ENCODE measurements at places on chromosomes 12 and 14.

- DNase-seq: no peak
Measured at GRCh38 chr12:74922117-74922516, 287.5 kb downstream of the KCNC2 start.

DNA sequence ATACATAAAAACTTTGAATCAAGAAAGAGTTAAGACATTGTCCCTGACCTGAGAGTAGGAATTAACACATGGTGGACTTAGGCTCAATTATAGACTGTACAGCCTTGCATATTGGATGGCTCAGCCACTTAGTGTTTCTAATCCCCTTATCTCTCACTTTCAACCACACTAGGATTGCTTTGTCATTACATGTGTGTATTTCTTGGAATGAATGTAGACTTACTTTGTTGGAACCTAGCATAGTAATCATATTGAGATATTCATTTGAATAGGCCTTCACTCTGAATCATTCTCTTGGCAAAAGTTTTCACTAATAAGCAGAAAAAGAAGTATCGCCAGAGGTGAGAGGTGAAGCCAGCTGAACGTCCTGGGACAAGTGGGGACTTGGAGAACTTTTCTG, 1973.9 kb upstream of the FLRT2 start:
- DNase-seq: no peak

DNA sequence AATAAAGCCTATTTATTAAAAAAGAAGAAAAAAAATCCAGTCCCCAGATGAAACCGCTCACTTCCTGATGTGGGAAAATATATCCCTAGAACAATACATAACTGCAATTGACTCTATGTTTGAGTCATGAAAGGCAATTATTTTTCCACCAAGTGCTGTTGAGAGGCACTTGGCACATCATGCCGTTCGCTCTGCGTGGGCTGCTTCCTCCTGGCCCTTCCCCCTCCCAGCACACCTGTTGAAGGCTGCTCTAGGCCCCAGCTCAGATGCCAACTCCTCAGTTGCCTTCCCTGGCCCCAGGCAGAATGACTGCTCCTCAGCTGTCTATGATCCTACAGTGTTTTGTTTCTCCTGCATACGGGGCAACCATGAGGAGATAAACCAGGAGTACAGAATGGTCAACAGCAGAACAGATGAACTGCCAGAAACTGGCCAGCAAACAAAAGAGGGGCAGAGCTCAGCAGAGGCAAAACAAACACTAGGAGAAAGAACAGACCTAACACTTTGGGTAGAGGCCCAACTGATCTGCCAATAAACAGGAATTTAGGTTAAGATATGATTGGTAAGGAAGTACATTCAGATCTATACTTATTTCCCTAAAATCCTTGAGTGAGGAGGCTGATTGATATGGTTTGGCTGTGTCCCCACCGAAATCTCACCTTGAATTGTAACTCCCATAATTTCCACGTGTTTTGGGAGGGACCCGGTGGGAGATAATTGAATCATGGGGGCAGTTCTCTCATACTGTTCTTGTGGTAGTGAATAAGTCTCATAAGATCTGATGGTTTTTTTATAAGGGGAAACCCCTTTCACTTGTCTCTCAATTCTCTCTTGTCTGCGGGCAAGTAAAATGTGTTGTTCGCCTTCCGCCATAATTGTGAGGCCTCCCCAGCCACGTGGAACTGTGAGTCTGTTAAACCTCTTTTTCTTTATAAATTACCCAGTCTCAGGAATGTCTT, 58.6 kb downstream of the SLC38A1 start:
- no peak for DNase-seq

DNA sequence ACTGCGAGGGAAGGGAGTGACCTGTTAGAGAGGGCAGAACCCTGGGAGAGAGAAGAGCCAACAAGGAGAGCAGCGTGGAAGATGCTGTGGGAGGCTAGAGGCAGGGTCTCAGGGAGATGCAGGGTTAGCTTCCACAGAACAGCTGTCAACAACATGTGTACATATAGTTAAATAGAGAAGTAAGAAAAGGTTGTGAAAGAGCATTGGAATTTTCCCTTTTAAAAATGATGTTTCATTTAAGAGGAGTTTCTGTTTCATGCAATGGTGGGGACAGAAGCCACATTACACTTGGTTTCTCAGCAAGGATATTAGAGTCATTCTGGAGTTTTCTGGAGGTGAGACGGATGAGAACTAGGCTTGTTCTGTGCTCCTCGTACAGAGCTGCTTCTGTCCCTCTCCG, 23.8 kb upstream of the TBC1D30 start:
- DNase-seq: no peak

Measured in ELR (cell line).